ENCODE measurements at places on chromosomes 7 and 10.

DNA sequence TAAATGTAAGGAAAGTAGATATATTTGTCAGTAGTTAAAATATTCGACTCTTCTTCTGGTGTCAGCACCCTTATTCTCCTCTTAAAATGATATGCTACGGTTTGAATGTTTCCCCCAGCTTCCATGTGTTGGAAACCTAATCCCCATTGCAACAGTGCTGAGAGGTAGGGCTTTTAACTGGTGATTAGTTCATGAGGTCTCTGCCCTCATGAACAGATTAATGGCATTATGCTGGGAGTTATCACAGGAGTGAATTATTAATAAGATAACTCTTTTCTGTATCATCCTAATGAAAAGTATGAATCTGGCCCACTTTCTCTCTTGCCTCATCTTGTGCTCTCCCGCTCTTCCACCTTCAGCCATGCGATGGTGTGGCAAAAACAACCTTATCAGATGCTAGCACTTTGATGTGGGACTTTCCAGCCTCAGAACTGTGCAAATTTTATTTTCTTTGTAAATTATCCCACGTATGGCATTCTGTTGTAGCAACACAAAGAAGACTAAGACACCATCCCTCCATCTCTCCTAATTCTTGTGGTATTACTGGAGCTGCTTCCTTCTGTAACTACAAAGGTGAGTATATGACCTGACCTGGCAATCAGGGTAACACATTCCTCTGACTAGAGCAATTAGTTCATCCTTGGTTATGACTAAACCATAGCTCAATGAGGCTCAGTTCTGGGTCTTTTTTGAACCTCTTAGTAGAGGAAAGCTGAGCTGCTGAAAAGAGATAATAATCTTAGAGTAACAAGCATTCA is 171.1 kb upstream of the TMEM196 start:
- no peak for DNase-seq

GRCh38 chr7:116569737-116570136 is 44.9 kb downstream of the CAV1 start:
- peak; percentile 53 for DNase-seq

DNA sequence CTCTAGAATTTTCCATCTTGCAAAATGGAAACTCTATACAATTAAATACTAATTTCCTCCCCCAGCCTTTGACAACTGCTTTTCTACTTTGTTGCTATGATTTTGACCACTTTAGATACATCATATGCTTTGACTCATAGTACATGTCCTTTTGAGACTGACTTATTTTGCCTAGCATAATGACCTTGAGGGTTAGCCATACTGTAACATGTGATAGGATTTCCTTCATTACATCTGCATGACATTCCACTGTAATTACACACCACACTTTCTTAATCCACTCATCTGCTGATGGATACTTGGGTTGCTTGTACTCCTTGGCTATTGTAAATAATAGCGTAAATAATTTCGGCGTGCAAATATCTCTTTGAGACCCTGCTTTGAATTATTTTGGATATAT is 127.7 kb downstream of the JAZF1 start:
- peak; percentile 91 for DNase-seq

- peak; percentile 17 for DNase-seq
Measured at GRCh38 chr7:94336009-94336408, 58.7 kb upstream of the COL1A2 start.

- DNase-seq: no peak
Measured at GRCh38 chr10:122459561-122460273, 1.6 kb upstream of the HTRA1 start.

GRCh38 chr7:143042159-143042789 is 9.9 kb upstream of the OR6V1 start:
- no peak for DNase-seq

DNA sequence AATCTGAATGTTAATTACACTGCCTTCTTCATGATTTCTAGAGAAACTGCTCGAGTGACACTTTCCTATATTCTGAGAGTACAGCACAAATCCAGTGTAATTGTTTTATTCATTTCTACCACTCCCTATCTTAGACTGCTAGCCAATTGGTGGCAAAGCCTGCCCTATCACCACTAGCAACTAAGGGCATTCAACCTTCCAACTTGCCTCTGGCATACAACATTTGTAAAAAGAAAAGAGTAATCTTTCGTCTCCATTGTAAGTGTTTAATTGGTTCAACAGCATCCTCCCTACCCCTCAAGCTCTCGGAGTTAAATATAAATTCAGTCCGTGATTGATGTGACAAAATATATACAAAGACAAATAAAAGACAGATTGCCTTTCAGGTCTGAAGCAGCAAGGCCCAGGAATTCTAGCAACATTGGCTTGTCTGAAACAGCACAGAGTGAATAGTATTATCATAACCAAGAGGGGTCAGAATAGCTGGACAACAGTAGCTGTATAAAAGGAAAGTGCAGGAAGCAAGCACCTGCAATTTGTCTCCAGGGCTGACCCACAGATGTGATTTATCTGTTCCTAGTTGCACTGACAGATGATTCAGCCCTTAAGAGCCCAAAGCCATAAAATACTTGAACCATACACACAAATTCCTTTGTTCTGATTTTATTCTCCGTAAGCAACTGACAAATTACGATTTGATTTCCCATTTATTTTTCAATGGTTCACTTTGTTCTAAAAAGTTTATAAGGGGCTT is 47.6 kb upstream of the ANKRD1 start:
- peak; percentile 64 for DNase-seq

DNA sequence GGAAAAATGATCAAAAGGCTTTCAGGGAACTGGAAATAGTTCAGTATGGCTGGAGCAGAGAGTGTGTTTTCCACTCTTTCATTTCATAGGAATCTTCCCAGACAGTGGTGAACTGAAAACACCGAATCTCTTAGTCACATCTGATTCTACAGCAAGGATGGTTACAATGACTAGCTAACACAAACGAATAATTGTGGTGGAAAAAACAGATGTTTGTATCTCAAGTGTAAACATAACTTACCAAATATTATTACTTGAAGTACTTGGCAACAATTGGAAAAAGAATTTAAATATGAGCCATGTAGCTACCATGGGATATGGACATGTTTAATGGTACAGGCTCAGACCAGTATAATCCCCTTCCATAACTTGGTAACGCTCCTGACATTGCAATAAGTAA is 21.1 kb upstream of the BPGM start:
- peak; percentile 84 for DNase-seq

DNA sequence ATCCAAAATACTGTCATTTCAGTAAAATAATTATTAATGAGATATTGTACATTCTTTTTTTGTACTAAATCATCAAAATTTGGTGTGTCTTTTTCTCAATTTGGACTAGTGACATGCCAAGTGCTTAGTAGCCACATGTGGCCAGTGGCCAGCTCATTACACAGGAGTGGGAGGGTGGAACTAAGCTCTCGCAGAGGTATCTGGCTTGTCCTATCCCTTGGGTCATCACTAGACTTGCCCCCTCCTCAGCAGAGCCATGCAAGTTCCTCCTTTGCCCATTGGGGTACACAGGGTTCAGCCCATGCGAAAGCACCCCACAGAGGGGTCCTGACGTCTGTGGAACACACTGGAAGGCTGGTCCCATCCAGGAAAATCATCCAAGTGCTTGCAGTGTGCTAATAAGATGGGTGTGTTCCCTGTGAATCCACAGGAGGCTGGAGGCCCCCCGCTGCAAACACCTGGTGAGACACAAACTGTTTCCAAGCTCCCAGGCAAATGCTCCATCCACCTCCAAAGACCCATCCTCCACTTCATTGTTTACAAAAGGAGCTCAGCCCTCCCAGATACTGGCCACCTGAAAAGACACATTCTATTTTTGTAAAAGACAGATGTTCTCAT is 1.3 kb downstream of the ARHGAP22 start:
- DNase-seq: peak; percentile 7

- DNase-seq: no peak
Measured at GRCh38 chr7:113113912-113114311, 4.4 kb downstream of the SMIM30 start.

DNA sequence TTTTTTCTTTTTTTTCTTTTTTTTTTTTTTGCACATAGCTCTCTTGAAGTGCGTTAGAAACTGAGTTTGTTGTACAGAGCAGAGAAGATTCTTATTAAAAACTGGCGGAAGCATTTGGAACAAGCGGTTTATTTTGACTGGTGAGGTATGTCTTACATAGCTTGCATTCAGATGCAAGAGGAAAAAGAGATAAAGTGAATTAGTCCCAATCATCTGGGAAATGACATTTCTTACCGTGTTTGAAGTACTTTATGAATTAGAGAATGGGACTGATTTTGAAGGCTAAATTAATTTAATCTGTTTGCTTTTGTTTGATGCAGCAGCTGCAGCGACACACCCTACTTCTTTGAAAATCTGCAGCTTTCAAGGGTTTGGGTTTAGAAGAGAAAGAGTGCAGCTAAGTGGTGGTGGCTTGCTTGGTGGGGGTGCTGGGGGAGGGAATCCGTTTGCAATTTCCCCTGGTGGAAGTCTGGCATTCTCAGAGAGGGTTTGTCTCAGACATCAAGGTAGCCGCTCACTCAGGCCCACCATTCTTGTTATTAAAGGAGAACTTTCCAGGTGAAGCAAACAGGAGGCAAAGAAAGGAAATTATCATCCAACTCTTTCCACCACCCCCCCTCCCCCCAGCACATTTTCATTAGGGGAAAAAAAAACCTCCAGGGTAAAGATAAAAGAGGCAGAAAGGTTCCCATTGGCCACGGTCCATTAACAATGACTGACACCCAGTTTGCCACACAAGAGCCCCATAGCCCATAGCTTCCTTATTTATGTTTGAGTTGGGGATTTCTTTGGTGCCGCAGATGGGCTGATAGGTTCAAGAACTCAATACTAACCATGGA is 231.7 kb downstream of the SKIDA1 start:
- no peak for DNase-seq

- DNase-seq: peak; percentile 71
Measured at GRCh38 chr10:110209926-110210673, 2.7 kb downstream of the MXI1 start.

- DNase-seq: no peak
Measured at GRCh38 chr10:62626079-62626478, 178.4 kb upstream of the ADO start.

DNA sequence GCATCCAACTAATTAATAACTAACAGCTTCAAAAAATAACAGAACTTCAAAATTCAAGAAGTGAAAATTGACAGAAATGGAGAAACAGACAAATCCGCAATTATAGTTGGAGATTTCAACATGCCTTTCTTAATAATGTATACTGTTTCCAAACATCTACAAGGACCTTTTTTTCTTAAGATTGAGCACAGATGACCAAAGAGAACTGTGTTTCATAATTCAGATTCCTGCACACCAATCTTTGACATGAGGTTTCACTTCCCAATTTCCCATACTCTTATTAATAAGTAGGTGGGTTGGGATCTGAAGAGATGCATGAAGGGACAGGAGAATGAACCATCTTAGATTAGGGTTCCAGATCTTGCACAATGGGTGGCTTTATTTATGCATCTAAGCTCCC is 24.9 kb upstream of the GIMAP7 start:
- no peak for DNase-seq

Data from mesenchymal stem cell (in vitro differentiated cells and primary cell).